ENCODE measurements at places on chromosomes 4 and X. TPM values are rescaled to one million over a fixed set of nuclear protein-coding genes. Genes with fewer than 3 reads are reported as not detected.

Gene NKX3-2
- total RNA-seq = not detected

Gene TMEM156
- total RNA-seq = not detected

Gene PGAM4
- total RNA-seq = not detected

Gene PIR
- 14.0 TPM for total RNA-seq

Gene SUPT20HL1
- 0.07 TPM for total RNA-seq

Gene CNGA1
- 4.5 TPM for total RNA-seq

Gene PLAC8
- not detected for total RNA-seq

Gene FAM9B
- total RNA-seq = not detected

Gene WDFY3
- 123 TPM for total RNA-seq

Gene SEC24B
- total RNA-seq = 23.8 TPM

Gene CXCL8
- 23.3 TPM for total RNA-seq

Gene NOX1
- total RNA-seq = not detected

Gene FGF13
- 0.13 TPM for total RNA-seq

Gene GLRA3
- total RNA-seq = not detected

Gene TLR6
- total RNA-seq = 0.50 TPM

Gene ADRA2C
- 0.72 TPM for total RNA-seq

Gene CABS1
- not detected for total RNA-seq

Gene AIMP1
- total RNA-seq = 17.7 TPM

Gene NPY1R
- 33.2 TPM for total RNA-seq

Gene SLC6A8
- 56.2 TPM for total RNA-seq

Gene TMEM144
- total RNA-seq = 4.9 TPM

Gene P2RY10
- total RNA-seq = not detected

Gene SPARCL1
- 0.17 TPM for total RNA-seq

Gene GATB
- total RNA-seq = 12.4 TPM

Gene PPP3CA
- total RNA-seq = 71.9 TPM

Gene NUP62CL
- total RNA-seq = not detected

Gene TRPC5OS
- not detected for total RNA-seq

Gene JCHAIN
- 0.13 TPM for total RNA-seq

Gene TREX2
- 1.7 TPM for total RNA-seq

Gene GABRE
- 33.6 TPM for total RNA-seq

Gene C4orf50
- total RNA-seq = not detected

Gene ARHGAP36
- total RNA-seq = not detected

Gene FGG
- total RNA-seq = not detected

Gene TECRL
- total RNA-seq = not detected

Gene TIGD4
- total RNA-seq = 0.26 TPM

Gene CD40LG
- not detected for total RNA-seq

Gene TSPAN7
- total RNA-seq = 0.39 TPM

Gene XAGE3
- not detected for total RNA-seq

Gene HOPX
- total RNA-seq = 0.26 TPM

Gene SUPT20HL2
- total RNA-seq = not detected

Gene SHROOM3
- 12.6 TPM for total RNA-seq

Gene CACNA1F
- not detected for total RNA-seq

Gene FGB
- not detected for total RNA-seq

Gene FAM114A1
- 431 TPM for total RNA-seq

Gene HTN1
- not detected for total RNA-seq

Gene BRCC3
- total RNA-seq = 14.3 TPM

Gene ADH6
- not detected for total RNA-seq
